Non-pigmented ciliary epithelial cell (primary cell): ENCODE measurements at places on chromosomes 16 and 17.

- no peak for DNase-seq
These were observed 1.3 kb upstream of the ZNF768 start for GRCh38 chr16:30527635-30528178.

DNA sequence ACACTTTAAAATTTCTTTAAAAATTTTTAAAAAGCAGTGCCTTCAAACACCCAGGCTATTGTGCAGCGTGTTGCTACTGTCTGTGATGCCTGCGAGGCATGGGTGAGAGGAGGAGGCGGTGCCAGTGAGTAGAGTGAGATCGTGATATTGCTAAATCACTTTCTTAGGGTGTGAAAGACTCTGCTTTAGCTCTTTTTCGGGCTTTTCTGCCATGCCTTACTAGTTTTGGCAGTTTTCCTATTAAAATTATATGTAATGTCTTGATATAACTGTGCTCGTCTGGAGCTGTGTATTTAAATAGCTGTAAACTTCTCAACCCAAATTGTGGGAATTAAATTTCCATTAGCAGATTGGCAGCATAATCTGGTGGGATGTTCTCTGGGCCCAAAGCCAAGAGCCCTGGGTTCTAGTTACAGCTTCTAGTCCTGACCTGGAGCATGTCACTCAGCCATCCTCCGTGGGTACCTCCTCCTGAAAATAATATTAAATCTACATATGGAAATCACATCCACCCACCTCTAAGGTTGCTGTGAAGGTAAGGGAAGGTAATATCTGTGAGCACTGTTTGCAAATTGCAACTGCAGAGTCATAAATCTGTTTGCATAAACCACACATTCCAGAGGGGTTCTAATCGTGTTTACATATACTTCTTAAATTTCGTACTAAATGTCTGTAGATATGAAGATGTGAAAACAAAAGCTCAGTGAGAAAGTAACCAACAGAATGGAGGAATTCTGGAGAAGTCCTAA, 264.3 kb upstream of the CACNG5 start:
- no peak for DNase-seq

DNA sequence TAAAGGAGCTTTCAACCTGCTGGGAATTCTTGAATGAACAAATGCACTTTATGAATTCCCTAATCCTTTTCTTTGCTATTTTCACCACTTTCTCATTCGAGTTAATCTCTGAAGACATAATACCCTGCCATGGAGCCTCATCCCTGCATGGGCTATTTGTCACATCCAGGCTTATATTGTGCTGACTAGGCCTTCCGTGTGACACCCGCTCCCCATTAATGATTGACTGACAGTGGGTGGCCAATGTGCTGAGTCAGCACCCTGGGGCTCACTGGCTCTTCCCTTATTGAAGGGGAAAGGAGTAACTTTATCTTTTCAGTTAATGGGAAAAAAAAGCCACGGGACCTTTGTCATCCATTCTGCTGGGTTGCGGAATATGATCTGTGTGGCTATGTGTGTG, 1024.8 kb upstream of the EEF2KMT start:
- DNase-seq: no peak

DNA sequence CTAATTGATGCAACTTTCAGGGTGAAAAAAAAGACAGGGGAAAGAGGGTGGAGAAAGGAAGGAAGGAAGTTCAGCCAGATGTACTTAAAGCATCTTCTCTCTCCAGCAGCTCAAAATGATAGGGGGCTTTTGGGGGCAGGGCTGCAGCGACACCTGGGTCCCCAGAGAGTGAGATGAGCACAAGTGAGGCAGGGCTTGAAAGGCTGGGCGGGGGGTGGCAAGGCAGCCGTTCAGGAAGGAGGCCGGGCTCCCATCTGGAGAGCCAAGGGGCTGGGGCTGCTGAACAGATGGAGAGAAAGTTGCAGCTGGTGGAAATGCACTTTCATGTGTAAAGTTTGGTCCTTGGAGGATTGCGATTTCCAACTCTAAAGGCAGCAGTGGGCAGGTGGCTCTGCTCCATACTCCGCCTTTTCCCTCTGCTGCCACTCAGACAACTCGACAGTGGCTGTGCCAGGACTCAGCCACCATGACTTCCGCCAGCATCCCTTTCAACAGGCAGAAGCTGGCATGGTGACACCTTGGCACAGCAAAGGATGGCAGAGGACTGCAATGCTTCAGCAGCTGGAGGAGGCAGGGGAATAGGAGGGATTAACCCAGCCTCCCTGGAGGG, 7.7 kb downstream of the SLC35B1 start:
- no peak for DNase-seq

GRCh38 chr17:66799849-66800537, 34.9 kb upstream of the CACNG5 start:
- DNase-seq: no peak

- no peak for DNase-seq
These were observed 1.4 kb upstream of the HES7 start for GRCh38 chr17:8125154-8125946.

GRCh38 chr16:88651276-88651988, 579 bp upstream of the CYBA start:
- DNase-seq: no peak

- no peak for DNase-seq
These were observed 100.0 kb upstream of the CREBBP start for GRCh38 chr16:3980253-3981111.

GRCh38 chr17:42270170-42270535, 6.0 kb downstream of the STAT5B start:
- no peak for DNase-seq

DNA sequence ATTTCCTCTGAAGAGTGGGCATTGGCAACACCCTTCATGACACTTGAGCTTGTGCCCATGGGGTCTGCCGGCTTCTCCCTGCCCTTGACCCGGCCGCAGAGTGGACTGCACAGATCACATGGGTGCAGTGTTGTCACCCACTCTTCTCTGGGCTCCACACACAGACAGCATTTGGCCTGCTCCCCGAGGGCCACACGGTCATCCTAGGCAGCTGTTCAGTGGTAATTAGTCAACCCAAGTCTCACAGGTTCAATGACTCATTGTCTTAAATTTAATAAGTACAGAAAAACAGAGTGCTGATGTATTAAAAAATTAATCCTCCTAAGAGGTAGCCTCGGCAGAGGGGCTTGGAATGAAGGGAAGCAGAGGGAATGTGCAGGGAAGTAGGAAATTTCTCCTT, 204.8 kb downstream of the MSI2 start:
- no peak for DNase-seq

DNA sequence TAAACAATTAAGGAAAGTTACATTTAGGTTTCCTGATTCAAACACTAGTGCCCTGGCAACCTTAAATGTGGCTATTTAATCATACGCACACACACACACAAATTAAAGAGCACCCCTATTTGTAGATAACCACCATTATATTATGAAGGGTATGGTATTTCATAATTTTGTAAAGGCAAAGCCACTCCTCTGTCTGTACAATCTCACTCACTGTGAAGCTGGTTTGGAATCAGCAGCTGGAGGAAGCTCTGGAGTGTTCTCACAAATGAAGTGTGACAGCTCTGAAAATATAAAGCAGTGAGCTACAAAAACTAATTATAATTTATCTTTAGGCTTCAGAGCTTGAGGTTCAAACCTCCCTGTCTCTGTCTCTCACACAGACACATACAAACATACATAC, 57.9 kb upstream of the KCNJ16 start:
- no peak for DNase-seq

- DNase-seq: no peak
These were observed 26.4 kb downstream of the EEF2K start for GRCh38 chr16:22232277-22233036.

- DNase-seq: no peak
These were observed 453 bp downstream of the MMP25 start for GRCh38 chr16:3046641-3047386.

DNA sequence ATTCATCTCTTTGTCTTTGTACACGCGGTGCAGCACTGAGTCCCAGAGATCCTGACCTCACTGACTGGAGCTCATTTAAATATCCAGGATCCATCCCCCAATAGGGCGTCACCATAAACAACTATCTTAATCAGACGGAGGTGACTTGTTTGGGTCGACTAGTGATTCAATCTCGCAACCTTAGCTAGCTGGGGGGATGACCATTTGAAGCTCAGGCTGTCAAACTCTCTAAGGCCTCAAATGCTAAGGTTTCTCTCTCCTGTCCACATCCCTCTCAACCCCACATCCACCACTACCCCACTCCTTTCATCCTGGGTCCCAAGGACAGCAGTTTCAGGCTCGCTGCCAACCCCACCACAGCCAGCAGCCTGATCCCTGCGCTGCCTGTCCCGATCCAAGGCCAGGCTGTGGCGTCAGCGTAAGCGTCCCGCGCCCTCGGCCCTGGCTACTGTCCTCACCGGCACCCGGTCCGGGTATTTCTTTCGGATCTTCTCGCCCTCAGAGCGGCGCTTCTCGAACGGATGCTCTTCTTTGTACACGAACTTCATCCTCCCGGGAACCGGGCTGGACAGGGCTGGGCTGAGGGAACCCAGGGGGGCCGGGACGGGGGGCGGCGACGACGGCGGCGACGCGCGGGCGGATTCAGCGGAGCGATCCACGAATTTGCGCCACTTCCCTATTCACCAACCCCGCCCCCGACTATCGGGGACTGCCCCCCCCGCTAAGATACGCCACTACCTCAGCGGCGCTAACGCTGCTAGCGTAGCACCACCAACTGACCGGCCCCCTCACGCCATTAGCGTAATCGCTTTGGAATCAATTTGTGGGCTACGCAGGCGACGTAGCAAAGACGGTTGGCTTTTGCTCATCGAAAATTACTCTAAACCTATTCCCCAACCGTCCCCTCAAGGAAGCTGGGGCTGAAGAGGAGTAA, at the start of gene GABARAP:
Gene GABARAP (minus strand): TSS at position 667 of the 934 bp plus-strand sequence. CDS start 119 bp downstream, at position 548.
- DNase-seq: no peak
